ENCODE measurements at places on chromosomes 16 and 17. TPM values are rescaled to one million over a fixed set of nuclear protein-coding genes. Genes with fewer than 3 reads are reported as not detected.

GRCh38 chr16:4316108-4316863 lies 419 bp downstream of the GLIS2 start:
- DNase-seq = no peak

GRCh38 chr16:86575754-86576557 lies 2.4 kb upstream of the FOXL1 start:
- DNase-seq = peak; percentile 80

GRCh38 chr17:50620237-50620636 lies 14.4 kb upstream of the ABCC3 start:
- no peak for DNase-seq

Gene CDH13
- 114 TPM for total RNA-seq

GRCh38 chr17:5794881-5795506 lies 210.7 kb upstream of the NLRP1 start:
- DNase-seq = no peak

Gene SDR42E2
- total RNA-seq = not detected

DNA sequence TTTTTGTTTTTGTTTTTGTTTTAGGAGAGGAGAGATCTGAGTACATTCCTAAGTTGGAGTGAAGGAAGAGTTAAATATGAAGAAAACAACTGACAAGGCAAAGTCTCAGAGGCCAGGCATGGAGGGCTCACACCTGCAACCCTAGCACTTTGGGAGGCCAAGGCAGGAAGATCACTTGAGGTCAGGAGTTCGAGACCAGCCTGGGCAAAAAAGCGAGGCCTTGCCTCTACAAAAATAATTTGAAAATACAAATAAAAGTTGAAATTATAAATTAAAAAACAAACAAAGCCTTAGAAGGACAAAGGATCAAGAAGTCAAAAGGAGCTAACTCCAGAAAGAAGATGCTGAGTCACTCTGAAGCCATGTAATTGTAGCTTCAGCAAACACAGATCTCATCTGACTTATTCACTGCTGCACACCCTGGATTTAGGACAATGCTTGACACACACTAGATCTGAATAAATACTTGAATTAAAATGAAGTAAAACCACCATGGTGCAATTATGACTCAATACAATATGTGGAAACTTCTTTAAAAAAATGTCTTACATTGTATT lies 9.1 kb downstream of the CEP20 start:
- no peak for DNase-seq

Gene KIF1C
- 615 TPM for total RNA-seq

DNA sequence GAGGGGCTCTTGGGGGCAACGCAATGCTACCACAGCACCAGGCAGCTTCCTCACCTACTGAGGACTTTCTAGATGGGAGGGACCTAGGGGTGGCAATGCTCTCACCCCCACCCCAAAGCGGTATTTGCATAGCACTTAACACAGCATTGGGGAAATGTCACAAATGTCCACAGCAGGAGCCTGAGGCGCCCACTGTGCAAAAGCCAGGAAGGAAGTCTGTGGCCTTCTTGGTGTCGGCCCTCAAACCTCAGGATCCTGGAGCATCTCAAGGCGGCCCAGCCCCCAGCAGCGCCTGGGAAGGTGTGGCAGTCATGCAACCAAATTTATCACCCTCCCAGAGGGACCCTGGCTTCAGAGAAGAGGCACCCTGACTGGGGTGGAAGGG lies 45.3 kb downstream of the WNT3 start:
- no peak for DNase-seq

GRCh38 chr16:20853981-20854620 lies 46.1 kb downstream of the DCUN1D3 start:
- DNase-seq = no peak

DNA sequence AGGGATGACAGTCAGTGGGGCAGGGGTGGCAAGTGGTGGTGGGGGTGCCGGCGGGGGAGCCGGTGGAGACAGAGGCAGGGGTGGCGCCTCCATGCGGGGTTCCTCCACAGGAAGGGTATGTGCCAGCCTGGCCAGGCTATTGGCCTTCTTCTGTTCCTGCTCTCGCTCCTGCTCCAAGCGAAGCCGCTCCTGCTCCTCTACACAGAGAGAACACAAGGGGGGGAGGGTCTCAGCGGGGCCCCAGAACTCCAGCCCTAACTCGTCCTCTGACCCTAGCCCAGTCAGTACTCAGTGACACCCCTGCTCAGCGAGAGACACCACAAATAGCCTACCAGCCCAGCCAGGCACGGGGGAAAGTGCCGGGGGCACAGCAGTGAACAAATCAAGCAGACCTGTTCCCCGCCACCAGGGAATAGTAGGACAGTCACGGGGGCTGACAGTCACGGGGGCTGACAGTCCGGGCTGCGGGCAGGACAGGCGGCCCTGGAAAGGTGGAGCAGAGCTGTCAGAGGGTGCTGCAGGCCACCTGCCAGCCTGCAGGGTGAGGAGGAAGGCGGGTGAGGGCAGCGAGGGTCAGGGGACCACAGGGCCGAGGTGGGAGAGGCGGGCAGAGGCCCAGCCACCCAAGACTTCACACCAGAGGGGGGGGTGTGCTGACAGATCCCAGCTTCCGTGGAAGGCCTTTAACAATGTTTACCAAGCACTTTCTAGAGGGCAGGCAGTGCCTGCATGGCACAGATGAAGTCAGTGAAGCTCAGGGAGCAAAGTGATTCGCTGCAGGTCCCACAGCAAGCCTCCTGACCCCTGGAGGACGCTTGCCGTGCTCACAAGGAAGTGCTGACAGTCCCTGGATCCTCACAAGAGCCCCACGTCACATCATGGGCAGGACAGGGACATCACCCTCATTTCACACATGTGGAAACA lies 5.3 kb downstream of the MNT start:
- DNase-seq = peak; percentile 62

DNA sequence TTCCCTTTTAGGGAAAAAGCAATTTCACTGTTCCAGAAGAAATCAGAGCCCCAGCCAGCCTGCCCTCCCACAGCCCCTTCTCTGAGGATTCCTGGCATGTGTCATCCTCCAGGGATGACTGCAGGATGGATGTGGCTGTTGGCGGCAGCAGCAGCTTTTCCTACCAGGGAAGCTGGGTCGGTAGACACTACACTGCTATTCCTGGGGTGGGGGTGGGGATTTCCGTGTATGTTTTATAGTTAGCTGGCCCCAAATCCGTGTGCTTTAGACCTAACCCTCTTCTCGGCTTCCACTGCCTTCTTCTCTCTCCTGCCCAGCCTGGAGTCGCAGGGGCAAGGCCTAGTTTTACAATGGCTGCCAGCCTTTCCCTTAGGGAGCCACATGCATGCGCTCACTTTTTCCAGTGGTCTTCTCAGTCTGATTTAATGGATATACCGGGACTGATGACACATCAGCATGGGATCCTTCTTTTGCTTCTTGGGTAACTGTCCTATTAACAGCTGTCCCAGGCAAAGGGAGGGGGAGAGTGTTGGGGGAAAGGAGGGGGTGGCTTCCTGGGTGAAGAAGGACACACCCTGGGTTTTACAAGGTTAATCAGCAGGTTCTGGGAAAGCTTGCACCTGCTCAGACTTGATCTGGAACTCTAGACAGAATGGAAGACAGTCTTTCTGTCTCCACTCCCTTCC lies 2.7 kb upstream of the NFE2L1 start:
- no peak for DNase-seq

DNA sequence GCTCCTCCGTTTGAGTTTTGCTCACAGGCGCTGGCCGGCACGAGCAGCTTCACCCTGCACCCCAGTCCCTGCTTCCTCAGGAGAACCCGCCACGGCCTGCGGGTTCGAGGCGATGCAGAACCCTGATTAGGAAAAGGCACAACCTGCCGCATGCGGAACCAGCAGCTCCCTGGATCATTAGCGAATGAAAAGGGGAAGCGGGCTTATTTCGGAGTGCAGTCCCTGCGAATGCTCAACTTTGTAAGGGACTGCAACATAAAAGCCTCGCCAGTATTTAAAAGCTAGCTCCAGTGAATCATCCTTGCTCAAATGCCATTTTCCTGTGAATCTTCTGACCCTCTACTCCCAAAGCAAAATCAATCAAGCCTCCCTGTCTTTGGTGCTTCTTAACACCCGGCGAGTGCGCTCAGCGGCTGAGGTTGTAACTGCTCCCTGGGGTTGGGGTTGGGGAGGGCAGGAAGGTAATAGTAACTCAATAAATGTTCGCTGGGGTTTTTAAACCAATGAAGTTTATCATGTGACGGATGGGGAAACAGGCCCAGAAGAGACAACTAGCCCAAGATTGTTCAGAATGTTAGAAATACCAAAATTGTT lies 678 bp upstream of the AKAP10 start:
- DNase-seq = no peak

DNA sequence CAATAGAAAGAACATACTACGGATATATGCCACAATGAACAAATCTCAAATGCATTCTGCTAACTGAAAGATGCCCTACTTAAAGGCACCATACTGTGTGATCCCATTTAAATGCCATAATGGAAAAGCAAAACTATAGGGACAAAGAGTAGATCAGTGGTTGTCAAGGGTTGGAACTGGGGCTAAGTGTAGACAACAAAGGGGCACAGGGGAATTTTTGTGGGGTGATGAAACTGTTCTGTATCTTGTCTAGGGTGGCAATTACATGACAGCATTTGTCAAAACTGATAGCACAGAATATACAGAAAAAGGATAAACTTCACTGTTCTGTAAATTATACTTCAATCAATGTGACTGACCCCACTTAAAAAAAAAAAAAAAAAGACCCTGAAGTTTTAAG lies 17.7 kb downstream of the GFOD2 start:
- no peak for DNase-seq

DNA sequence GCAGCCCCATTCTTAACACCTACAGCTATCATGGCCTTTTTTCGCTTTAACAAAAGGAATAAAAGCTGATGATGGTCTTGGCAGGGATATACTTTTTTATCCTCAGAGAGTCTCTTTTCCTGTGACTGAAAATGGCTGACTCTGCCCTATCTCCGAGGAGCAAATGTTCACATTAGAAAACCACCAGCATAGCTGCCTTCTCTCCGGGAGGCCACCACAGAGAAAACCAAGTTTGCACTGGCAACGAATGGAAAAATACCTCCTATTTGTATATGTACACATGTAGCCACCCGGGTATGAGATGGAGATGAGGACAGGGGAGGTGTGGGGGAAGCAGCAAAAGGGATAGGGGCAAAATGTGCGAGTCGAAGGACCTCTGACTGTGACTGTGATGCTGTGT lies 88.2 kb downstream of the STX8 start:
- DNase-seq = no peak

GRCh38 chr17:30236766-30237165 lies 1.3 kb upstream of the SLC6A4 start:
- DNase-seq = peak; percentile 76

Gene TRPV2
- 11.5 TPM for total RNA-seq

Gene KCNJ2
- total RNA-seq = 53.5 TPM

Gene DRC3
- total RNA-seq = 2.6 TPM

Gene GSG1L
- not detected for total RNA-seq
